Fibroblast of villous mesenchyme (primary cell): ENCODE measurements at places on chromosomes 2 and 18. TPM values are rescaled to one million over a fixed set of nuclear protein-coding genes. Genes with fewer than 3 reads are reported as not detected.

- no peak for DNase-seq
Observed at GRCh38 chr2:163987175-163987940, 251.6 kb upstream of the FIGN start.

HES6 gene
- total RNA-seq: 2.2 and 6.1 TPM in 2 replicates

DNA sequence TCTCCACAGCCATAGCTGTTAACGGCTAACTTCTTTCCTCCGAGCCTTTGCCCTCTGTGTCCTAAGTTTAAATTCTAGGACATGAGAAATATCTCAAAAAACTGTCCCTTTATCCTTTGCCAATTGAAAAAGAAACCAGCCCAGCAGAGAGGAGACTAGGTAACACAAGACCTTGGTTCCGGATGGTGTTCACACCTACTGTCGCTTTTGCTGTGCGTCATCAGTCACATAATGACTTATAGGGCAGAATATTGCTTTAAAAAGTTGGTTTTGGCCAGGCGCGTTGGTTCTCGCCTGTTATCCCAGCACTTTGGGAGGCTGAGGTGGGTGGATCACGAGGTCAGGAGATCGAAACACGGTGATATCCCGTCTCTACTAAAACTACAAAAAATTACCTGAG is 66.2 kb downstream of the SP3 start:
- no peak for DNase-seq

- no peak for DNase-seq
Observed at GRCh38 chr18:28269750-28270149, 92.8 kb upstream of the CDH2 start.

DNA sequence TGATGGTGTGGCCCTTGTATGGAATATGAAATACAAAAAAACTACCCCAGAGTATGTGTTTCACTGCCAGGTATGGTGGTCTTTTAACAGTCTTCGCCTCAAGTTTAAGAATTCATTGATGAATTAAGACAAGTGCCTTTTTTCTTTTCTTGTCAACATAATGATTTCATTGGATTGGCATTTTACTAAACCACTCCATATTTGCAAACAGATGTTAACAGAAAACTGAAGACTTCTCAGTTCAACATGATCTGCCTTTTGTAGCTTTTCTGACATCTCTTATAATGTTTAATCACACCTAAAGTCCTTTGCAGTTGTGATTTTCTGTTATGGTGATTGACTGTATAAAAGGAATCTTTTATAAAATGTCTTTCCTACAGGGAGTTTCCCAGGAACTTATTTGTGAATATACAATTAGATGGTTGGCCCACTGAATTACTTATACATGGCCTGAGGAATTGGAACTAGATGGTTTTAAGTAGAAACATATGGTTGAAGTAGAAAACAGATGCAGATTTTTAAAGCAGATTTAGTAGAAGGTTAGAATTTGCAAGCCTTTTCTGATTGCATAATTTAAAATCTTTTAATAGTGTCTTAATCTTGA is 39.7 kb downstream of the DYNC1I2 start:
- DNase-seq: peak; percentile 30

HOXD9 gene
- 10.6 and 11.2 TPM in 2 replicates for total RNA-seq

PLCD4 gene
- total RNA-seq: 0.97 and 2.2 TPM in 2 replicates

RAPGEF4 gene
- 1.3 and 2.6 TPM in 2 replicates for total RNA-seq

VRK2 gene
- 26.7 and 29.4 TPM in 2 replicates for total RNA-seq

CYRIA gene
- total RNA-seq: 0.43 and 0.97 TPM in 2 replicates

DNA sequence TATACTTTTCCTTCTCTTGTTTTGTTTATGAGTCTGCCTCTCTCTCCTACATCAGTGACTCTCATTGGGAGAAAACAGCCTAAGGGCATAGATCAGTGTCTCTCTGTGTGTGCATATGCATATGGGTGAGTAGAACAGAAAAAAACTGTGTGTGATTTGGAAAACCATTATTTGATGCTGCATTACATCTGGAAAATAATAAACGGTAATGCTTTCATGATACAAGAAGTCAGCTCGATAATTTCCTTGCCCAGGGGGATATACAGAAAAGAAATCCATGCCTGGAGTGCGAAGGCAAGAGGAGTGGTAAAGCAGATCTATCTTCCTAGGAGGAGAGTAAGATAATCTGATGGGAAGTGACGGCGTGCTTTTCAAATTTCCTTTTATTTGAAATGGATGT is 221.5 kb upstream of the LYPD1 start:
- DNase-seq: peak; percentile 5

- no peak for DNase-seq
Observed at GRCh38 chr2:12990523-12990922, 273.8 kb downstream of the TRIB2 start.

HOXD3 gene
- total RNA-seq: 14.5 and 21.6 TPM in 2 replicates

- no peak for DNase-seq
Observed at GRCh38 chr2:23169896-23170295, 215.1 kb upstream of the KLHL29 start.

- DNase-seq: no peak
Observed at GRCh38 chr2:170185319-170185718, 7.4 kb downstream of the MYO3B start.

USP14 gene
- total RNA-seq: 21.6 and 27.6 TPM in 2 replicates

GRCh38 chr2:12948961-12949353 is 232.2 kb downstream of the TRIB2 start:
- DNase-seq: no peak

- DNase-seq: peak; percentile 41
Observed at GRCh38 chr2:102606353-102606752, 13.0 kb upstream of the SLC9A2 start.

DNA sequence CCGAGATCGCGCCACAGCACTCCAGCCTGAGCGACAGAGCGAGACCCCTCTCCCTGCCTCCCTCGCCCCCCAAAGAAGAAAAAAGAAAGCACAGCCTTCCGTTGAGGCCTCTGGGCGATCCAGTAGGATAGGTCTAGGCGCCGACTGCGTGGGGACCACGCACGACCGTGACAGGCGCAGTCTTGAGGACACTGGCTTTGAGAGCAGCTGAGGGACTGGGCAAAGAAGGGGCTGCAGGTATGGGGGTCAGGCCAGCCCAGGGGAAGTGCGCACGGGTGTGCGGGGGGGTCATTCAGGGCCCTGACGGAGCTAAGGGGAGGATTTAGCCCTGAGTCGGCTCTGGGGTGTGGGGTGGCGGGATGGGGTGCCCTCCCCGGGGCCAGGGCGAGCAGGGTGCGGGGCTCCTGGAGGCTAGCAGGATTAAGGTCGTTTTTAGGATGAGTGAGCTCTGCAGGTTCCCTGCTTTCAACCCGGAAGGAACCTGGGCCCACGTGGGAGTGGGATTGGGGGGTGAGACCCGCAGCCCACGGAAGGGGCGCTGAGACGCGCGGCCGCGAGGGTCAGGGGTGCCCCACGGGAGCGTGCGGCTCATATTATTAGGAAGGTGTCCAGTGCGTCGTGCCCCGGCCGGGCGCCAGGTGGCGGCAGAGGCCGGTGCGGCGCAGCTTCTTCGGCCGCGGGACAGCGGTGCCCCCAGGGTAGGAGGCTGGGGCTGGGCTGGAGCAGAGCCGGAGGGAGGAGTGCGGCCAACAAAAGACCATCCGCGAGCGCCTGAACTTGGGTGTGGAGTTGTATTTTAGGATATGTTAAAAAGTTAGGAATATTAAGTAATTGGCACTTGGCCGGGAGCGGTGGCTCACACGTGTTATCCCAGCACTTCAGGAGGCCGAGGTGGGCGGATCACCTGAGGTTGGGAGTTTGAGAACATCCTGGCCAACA is 20.5 kb upstream of the ZNF236 start:
- DNase-seq: peak; percentile 49

- peak; percentile 14 for DNase-seq
Observed at GRCh38 chr2:221629468-221629867, 57.4 kb upstream of the EPHA4 start.
